CD4-positive, alpha-beta T cell treated with Interleukin-21 for 1 hour (primary cell): ENCODE measurements at places on chromosomes 11 and 22.

DNA sequence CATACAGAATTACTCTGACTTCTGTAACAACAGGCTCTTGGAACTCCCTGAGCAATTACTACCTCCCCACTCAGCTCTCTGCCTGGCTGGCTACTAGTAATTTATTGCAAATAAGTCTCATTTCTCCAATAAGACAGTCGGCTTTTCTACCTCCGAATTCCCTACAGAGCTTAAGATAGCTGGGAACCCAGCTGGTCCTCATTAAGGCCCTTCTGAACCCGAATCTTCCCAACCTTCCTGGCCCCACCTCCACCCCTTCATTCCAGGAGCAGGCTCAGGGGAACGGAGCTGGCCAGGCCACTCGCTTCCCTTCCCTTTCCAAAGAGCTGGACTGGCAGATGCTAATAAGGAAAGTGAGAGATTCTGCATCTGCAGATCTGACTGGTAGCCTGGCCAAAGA is 21.6 kb downstream of the TMPRSS5 start:
- DNase-seq: no peak

GRCh38 chr22:24951942-24952836 is at the start of gene KIAA1671:
Gene KIAA1671, plus strand, starts transcription at chr22:24952716. Its CDS starts 75,284 bp downstream, at chr22:25028000.
- DNase-seq: peak; percentile 87

GRCh38 chr11:43573873-43574272 is 106.7 kb upstream of the HSD17B12 start:
- no peak for DNase-seq

- no peak for DNase-seq
Measured at GRCh38 chr11:26901162-26901561, 92.8 kb upstream of the FIBIN start.

- no peak for DNase-seq
Measured at GRCh38 chr11:105324156-105324555, 184.6 kb upstream of the CARD18 start.

DNA sequence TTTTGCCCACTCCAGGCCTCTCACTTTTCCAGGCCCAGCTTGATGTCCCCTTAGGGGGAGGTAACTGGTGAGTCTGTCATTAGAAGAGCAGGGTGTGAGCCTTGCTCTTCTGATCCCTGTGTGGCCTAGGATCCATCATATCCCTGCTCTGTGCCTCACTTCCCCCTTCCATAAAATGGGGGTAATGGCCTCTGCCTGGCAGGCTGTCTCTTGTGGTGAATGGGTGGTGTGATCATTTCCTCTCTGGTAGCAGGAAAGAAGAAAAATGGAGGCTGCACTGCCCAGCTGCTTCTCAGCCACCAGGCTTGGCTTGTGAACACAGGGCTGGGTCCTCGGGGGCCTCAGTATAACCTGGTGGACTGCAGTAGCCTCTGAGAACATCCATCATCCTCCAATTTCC is 5.6 kb downstream of the ARHGEF17 start:
- no peak for DNase-seq

GRCh38 chr22:43988960-43989359 is 33.7 kb downstream of the SAMM50 start:
- DNase-seq: no peak

DNA sequence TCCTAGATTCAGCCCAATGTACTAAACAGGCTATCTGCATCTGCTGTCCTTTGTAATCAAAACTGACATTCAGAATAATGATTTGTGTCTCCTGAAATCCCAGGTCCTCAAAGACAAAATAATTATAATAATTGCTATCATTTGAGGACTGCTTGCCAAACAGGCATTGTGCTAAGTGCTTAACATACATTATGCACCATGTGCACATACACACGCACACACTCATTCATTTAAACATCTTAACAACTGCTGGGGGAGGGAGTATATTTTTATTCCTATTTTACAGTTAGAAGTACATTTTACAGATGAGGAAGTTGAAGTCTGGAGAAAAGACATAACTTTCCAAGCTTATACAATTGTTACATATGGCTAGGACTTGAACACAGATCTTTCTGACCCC is 308.0 kb upstream of the ZC3H12C start:
- DNase-seq: no peak

- no peak for DNase-seq
Measured at GRCh38 chr11:34621876-34622275, 983 bp downstream of the EHF start.

DNA sequence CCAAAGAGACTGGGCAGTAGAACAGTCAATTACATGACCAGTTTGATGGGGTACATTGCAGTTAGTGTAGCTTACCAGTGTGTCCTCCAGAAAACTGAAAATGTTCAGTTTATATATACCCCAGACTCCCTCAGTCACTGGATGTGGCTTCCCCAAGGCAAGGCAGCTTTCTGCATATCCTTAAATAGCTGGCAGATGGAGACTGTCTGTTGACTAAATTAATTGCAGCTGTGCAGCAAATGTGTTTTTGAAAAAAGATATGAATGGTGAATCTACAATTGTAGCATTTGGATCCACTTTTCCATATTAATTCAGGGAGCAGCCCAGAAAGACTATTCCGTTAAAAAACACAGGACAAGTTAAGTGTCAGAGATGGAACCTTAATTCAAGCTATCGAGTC is 565.1 kb upstream of the CCDC179 start:
- DNase-seq: no peak

DNA sequence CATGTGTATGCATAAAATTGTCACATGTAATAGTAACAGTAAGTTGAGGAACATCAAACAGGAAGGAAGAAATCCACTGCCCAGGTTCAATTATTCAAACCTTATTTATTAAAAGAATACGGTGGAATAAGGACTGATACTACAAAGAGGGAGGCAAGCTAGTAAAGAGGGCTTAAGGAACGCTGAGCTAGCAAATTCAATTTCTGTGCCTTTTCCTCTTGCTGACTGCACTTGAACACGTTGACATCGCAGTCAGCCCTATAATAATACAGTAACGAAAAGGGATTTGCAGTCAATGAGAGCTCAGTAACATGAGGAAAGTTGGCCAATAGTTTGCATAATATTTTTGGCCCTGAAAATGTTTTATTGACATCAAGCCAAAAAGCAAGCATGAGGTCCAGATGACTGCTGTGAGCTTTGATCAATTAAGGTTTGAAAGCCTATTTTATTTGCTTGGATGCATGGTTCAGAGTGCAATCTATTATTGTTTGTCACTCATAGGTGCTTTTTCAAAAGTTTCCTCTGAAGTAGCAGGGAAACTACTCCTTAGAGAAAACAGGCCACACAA is 861.8 kb downstream of the LRRC4C start:
- no peak for DNase-seq

DNA sequence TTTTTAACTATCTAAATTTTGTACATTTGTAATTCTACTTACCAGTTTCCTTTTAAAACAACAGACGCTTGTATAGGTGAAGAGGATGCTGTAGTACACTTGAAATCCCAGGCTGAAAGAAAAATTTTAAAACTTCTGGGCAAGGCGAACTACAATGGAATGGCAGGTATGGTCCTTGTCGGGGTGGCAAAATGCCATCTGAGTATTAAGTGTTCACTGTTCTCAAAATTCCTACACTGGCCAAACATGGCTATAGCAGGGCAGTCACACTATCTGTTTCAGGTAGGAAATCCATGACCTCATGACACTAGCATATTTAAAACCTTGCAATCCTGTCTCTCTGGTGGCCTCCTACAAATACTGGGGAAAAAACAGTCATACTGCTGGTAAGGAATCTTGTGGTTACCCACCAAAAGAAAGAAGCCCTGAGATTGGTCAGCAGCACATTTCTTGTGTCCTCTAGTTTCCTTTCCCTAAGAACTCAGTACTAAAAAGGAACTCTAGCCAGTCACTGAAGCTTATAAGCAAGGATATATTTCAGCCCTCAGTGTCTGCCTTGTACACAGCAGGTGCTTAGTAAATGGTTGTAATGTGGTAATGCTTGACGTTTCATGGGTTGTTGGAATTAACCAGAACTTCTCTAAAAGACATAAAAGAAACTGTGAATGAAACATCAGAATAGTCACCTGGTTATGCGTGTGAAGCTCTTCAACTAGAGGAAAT is 5.2 kb upstream of the ZC3H12C start:
- no peak for DNase-seq

GRCh38 chr11:27971171-27971570 is 136.8 kb downstream of the KIF18A start:
- DNase-seq: no peak

GRCh38 chr22:31142285-31142684 is 2.0 kb upstream of the PLA2G3 start:
- DNase-seq: no peak

GRCh38 chr11:44574610-44575287 is 9.3 kb downstream of the CD82 start:
- peak; percentile 57 for DNase-seq

DNA sequence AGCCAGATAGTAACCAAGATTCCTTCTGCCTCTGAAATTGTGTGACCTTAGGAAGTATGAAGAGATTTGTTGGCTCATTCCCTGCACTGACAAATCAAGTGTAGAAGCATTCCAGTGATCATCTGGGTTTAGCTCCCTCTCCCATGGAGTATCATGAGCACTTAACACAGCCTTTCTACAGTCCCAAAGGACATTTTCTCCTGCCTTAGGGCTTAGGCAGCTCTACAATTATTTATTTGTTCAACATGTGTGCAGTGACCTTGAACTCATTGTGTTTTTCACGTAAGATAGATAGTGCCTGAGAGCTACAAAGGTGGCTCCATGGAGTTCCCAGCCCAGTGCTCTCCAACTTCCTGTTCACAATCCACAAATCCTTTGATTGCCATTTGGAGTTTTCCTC is 94.8 kb upstream of the FAT3 start:
- no peak for DNase-seq

DNA sequence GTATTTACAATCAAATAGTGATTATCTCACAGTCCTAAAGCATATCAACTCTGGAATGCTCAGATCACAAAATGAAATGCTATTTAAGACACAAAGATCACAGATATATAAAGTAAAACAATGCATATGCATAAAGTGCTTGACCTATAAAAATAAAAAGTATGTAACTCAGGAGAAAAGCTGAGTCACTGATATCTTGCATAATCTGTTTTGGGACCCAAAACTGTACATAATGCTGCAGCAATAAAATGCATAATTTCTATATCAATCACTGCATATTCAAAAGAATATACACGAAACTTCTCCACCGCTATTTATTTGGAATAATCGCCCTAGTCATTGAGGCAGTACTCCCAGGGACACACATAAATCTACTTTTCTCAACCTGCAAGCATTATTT is 34.9 kb upstream of the GRIA4 start:
- no peak for DNase-seq

DNA sequence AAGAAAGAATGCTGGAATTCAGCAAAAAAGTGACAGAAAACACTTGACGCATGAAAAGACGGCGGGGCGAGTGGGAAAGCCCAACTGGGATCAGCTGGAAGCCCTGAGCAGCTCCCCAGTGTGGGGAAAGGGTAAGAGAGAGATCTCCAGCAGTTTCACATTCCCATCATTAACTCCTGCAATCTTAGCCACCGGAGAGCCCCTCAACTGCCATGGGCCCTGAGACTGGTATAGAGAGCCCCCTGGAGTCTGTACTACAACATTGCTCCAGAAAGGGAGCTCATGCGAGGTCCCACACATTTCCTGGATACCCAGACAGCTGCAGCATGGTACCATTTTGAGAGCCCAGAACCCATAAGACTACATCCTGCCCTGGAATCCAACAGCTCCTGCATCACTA is 31.1 kb downstream of the MRGPRX4 start:
- no peak for DNase-seq

DNA sequence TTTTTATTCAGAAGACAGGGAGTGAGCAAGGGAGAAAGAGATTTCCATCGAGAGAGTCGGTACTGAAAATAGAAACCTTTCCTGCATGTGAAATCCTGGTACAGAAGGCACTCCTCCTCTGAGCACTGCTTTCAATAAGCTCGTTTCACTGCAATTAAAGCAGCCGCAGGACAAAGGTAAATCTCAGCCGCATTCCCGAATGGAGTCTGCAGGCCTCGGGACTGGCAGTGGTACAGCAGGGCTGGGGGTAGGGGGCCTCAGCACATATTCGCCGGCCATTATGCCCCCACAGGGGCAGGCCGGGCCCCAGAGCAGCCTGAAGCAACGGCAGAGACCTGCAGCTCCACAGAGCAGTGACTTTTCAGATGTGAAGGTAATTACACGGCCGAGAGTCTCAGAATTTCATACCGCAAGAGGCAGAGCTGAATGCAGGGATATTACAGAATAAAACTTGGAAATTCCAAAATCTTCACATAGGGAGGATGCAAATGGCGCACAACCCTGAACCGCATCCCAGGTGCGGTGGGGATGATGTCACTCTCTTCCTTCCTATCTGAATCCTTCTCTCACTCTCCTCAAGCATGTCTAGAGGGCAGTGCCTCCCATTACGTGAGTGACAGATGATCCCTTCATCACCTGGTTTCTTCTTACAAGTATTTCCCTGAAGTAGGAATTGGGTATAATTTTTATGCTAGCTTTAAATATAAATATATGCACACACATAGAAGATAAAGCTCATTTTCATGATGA is 622.1 kb downstream of the OPCML start:
- DNase-seq: no peak

DNA sequence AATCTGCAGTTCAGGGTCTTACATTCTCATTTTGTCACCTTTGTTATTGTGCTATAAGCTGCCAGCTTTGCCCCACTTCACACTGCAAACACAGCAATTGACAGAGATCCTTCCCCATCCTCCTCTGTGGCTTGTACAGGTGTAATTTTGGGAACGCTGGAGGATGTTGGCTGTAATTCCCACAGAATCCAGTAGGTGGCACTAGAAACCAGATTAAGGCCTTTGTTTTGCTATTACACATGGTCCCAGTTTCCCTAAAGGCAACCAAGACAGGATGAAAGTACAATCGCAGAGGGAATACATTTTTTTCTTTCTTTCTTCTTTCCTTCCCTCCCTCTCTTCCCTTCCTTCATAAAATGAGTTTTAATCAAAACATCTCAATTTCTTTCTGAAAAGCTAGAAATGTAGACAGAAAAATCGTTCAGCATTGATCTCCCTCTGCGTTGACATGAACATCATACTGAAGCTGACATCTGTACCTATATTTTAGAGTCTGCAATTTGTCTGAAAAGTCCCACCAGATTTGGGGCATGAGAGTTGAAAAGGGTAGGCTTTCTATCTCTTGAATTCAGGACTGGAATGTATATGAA is 21.3 kb upstream of the NELL1 start:
- DNase-seq: peak; percentile 34

- DNase-seq: no peak
Measured at GRCh38 chr11:4546878-4547277, 1.9 kb downstream of the OR52M1 start.

DNA sequence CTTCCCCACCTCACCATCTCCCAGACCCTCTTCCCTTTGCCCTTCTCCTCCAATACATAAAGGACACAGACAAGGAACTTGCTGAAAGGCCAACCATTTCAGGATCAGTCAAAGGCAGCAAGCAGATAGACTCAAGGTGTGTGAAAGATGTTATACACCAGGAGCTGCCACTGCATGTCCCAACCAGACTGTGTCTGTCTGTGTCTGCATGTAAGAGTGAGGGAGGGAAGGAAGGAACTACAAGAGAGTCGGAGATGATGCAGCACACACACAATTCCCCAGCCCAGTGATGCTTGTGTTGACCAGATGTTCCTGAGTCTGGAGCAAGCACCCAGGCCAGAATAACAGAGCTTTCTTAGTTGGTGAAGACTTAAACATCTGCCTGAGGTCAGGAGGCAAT is 58.2 kb downstream of the TIMP3 start:
- DNase-seq: no peak

- no peak for DNase-seq
Measured at GRCh38 chr11:126660761-126661425, 305.4 kb downstream of the ST3GAL4 start.

GRCh38 chr11:72239849-72240460 is 4.0 kb downstream of the PHOX2A start:
- DNase-seq: no peak
